Nephron progenitor cell (in vitro differentiated cells): ENCODE measurements at places on chromosomes 1 and 21.

GRCh38 chr1:204688776-204689175, 3.2 kb upstream of the LRRN2 start:
- DNase-seq, result no peak

GRCh38 chr1:43975249-43975961, 645 bp downstream of the ATP6V0B start:
- peak; percentile 49 for DNase-seq

- DNase-seq, result no peak
Observed at GRCh38 chr1:209536843-209537242, 46.7 kb upstream of the CAMK1G start.

- no peak for DNase-seq
Observed at GRCh38 chr1:113226148-113226547, 153.2 kb downstream of the LRIG2 start.

- peak; percentile 23 for DNase-seq
Observed at GRCh38 chr1:192489748-192490147, 85.8 kb upstream of the RGS1 start.

GRCh38 chr1:191629836-191630235, 528.4 kb upstream of the RGS18 start:
- no peak for DNase-seq

DNA sequence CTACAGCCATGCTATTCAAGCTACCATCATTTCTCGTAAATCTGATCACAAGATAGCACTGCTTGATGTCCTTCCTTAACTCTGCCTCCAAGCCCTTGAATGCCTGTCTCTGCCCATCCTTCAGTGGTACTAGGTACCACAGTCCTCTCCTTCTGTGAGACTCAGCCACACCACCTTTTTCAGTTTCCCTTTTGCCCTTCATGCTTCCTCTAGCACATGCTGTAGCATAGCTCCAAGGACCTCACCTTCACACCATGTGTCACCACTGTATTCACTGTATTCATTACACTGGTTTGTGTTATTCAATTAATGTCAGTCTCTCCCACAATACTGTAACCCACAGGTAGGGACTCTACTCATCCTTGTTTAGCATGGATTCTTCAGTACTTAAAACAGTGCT, 8.0 kb upstream of the TP53BP2 start:
- no peak for DNase-seq

- DNase-seq, result no peak
Observed at GRCh38 chr1:164296172-164296571, 262.8 kb upstream of the PBX1 start.

- no peak for DNase-seq
Observed at GRCh38 chr21:33394260-33394659, 9.0 kb upstream of the IFNGR2 start.
